ENCODE measurements at places on chromosomes 5 and 9. TPM values are rescaled to one million over a fixed set of nuclear protein-coding genes. Genes with fewer than 3 reads are reported as not detected.

Gene PLAC8L1
- 1.1 TPM for polyA plus RNA-seq

DNA sequence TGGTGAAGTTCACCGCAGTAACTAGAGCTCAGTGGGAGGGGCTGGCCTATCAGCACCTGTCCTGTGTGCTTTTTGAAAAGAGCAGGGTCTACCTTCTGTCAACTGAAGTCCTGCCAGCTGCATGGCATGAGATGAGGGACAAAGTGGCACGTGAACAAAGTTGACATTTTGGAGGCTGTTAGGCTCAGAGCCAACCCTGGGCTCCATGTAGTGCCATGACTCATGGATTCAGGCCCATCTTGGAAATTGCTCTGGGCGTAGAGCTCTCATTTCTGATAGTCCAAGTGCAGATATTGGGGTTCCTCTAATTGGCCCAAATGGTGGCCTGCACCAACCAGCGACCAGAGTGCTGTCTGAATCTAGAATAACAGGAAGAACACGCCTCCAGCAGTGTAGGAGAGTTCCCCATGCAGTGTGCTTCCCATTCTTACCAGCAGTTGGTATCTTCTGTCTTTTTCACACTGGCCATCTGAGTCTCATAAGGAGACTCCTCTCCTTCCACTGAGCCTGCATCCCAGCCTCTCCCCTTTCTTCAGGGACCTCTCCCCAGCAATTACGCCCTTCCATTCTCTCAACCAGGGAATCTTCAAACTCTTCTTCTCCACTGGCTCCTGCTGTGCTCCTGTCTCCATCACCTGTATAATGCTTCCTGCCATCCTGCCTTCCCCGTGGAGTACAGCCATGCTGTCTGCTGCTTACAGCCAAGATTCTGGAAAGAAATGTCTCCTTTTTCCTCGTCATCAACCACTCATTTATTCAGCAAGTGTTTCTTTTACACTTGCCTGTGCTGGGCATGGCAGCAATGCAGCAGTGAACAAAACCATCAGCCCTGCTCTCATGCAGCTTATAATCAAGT is 30.4 kb downstream of the IRF1 start:
- DNase-seq = no peak

Gene TNIP1
- 94.4 TPM for polyA plus RNA-seq

DNA sequence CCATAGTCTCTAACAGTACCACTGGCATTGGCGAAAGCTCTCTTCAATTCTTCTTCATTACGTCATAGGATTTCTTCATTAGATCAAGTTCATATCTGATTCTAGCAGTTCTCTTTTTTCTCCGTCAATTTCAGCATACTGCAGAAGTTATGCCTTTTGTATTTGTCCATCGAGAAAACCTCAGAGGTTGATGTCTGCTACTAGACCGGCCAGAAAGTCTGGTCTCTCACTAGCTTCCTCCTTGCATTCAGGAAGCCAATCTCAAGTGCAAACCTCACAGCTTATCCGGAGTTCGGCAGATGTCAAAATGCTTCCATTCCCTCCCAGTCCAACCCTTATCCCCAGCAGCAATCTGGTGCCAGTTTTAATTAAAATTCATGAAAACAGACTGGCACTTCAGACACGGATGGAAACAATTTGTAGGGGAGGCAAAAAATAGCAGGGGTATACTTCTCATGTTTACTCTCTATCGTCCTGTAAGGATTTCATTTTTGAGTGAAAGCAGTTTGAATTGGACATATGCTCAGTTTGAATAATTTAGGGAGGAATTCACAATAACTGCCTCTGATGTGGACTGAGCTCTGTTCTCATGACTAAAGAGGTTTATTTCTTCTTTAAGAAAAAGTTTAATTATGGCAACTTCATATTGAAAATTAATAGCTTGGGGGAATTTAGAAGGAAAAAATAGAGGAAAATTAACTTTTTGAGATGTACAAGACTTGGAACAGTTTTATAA is 56.4 kb upstream of the TMC1 start:
- DNase-seq = peak; percentile 13

Gene CDKN2B-AS1
- 0.39 TPM for polyA plus RNA-seq

Gene ARHGEF37
- polyA plus RNA-seq = 4.7 TPM

DNA sequence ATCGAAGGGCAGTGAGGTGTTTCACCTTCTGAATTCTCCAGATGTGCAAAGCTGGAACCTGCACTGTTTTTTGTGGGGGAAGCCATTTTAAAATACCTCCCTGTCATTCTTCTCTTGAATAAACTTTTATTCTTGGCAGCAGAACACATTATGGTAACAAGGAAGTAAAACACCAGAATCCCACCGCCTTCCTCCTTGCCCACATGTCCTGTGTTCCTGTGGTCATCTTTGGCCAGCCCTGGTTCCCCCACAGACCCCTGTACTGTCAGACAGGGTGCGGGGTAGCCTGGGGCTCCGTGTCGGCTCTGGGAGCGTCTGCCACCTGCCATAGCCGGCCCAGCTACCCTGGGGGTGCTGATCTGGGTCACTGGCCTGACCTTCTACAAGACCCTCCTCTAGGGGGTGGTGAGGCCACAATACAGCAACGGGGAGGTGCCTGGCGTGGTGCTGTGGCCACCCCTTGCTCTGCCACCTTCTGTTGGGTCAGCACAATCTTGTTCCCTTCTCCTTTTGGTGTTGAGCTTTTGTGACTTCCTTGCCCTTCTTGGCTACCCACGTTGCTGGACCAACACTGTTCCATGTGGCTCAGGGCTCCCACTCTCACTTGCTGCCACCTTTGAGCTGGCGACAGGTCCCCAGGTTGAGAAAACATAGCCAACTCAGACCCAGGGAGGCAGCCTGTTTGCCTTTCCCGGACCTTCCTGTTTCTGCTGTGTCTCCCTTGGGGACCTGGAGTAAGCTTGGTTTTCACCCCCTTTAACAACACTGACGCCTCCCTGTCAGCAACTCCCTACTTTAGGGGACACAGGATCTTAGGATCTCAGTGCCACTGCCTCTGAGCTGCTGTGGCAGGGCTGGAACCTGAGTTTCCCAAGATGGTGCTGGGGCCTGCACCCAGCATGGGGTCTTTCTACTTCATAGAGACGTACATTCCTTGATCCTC is 4.8 kb downstream of the WNK2 start:
- peak; percentile 52 for DNase-seq

GRCh38 chr9:35495984-35496383 is 6.1 kb downstream of the RUSC2 start:
- DNase-seq = no peak

- DNase-seq = no peak
These were observed 69.6 kb upstream of the SLC30A5 start for GRCh38 chr5:69024241-69024651.

- peak; percentile 69 for DNase-seq
These were observed 293.2 kb downstream of the ARHGAP26 start for GRCh38 chr5:143063175-143063970.

DNA sequence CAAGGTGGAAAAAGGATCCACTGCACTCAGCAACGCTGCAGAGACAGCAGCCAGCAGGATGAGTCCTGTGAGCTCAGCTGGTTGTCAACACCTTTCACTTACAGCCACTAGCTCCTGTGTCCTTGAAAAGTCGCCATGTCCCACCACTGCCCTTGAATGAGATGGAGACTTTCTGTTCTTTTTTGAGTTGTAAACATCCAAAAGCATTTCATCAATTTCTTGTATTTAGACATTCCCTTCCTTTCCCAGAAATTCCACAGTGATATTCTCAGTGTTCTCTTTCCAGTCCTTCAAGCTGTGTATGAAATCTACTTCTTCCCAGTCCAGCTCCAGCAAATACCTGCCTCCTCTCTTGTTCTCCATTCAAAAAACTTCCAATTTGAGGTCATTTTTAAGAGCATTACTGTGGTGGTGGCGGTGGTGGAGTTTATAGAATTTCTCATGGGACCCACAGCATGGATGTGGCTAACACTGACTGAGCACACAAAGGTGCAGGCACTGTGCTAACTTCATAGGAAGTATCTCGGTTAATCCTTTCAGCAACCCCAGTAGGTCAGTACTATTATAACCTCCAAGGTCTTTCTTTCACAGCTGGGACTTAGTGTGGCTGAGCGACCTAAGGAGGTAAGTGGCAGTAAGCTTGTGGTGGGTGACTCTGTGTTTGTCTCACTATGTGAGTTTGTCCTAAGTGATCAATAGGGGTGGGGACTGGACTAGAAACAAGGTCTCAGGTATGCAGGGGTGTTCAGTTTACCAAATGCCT is 15.0 kb upstream of the GPX3 start:
- no peak for DNase-seq

DNA sequence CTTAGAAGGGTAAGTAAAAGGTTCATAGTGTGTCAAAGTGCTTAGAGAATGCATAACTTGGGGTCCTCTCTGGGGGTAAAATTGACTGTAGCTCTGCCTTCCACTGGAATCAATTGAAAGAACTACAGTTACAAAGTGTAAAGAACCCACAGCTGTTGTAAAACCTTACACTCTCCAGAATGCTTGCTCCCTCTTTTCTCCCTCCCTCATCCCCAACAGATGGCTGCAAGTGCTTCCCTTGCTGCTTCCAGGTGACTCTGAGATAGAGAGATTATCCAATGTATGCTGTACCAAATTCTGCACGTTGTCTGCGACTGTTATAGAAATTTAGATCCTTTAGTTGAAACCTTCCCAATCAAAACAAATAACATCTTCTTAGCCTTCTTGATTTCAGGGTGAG is 126.0 kb downstream of the STK32A start:
- no peak for DNase-seq

Gene PIP5KL1
- polyA plus RNA-seq = 4.4 TPM

- no peak for DNase-seq
These were observed 194.0 kb downstream of the RFX3 start for GRCh38 chr9:3331801-3332200.

Gene GGTA1
- 7.3 TPM for polyA plus RNA-seq

Gene GPX3
- polyA plus RNA-seq = 49.0 TPM
